ENCODE measurements at places on chromosomes 7 and 10. TPM values are rescaled to one million over a fixed set of nuclear protein-coding genes. Genes with fewer than 3 reads are reported as not detected.

Gene CALCR
- 0.12 TPM for total RNA-seq

Gene NUTM2A
- total RNA-seq, result 1.5 TPM

DNA sequence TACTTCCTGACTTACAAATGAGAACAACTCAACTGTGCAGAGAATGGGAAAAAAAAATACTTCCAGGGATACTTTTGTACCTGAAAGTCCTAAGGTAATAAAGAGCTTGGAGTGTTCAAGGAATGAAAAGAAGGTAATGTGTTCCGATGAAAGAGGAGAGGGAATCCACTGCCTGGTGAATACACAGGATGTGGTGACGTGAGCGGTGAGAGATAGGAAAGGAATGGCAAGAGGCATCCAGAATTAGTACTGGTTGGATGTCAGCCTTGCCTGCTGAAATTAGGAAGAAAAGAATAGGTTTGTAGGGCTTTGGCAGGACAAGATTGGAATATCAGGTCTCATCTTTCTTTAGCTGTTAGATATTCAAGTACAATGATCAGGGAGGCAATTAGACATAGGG is 347.7 kb downstream of the POM121L12 start:
- no peak for DNase-seq

DNA sequence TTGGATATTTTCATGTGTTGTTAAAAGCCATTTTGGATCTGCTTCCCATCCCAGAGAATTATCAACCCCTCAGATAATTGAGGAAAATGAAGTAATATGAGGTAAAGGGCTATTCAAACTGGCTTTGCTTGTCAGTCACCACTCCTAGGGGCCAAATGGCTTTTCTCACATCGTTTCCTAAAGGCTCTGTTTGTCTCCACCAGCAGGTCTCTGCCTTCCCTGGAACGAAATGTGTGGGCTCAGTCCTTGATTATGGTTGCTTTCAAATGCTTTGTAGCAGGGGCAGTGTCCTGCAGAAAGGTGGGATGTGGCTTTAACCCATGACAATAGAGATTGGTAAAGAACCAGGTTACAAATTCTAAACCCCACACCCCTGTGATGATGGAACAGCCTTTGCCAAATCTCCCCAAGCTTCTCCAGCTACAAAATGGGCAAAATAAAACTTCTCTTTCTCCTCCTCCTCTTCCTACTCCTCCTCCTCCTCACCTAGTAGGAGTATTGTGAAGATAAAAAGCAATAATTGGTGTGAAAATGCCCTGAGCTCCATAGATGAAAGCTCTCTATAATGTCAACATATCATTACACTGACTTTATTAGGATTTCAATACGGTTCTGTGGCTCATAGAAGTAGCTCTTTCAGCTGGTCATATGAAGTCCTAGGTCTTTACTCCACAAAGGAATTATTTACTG is 127.6 kb downstream of the CHN2 start:
- DNase-seq, result no peak

DNA sequence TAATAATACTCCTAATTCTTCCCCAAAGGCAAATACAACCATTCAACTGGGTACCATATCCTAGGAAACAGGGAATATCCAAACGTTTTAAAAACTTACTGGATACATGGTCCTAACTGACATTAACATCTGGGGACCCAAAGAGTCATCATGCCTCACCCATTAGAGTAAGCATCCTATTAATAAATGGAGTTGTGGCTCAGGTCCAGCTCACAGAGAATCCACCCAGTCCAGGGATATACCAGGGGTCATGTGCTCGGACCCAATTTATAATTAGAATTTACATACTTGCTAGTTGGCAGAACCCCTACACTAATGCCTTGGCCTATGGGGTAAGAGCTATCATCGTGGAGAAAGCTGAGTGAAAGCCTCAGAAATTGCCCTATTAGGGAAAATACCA is 670.0 kb downstream of the XPNPEP1 start:
- no peak for DNase-seq

DNA sequence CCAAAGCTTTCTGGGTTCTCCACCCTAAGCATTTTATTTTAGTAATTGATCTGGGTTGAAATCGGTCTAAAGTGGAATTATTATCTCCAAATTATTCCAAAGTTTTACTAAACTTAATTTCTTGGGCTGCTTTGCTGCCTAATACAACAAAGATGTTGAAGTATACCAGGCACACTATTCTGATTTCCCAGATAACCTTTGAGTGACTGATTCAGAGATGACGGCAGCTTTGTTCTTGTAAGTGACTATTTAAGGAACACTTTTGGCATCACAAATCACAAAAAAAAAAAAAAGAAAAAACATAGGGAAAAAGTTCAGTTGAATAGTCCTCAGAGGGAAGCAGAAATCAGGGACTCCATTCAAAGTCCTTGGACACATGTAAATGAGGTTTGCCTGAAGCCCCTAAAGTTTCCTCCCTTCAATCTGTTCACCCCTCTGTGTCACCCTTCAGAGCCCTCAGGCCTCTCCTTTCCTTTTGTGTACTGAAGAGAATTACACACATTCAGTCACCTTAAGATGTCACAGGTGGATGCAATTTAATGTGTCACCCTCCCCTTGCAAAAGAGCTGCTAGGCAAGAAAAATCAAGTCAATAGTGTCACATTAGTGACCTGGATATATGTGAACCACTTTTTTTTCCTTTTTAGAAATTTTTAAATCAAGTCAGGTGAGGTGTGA is 81.5 kb downstream of the RTKN2 start:
- DNase-seq, result no peak

- no peak for DNase-seq
These were observed 11.5 kb downstream of the ELFN1 start for GRCh38 chr7:1681581-1681980.

- DNase-seq, result no peak
These were observed 23.3 kb downstream of the OGDHL start for GRCh38 chr10:49738616-49739360.
